Mesothelial cell of epicardium (in vitro differentiated cells): ENCODE measurements at places on chromosomes 16 and 17. TPM values are rescaled to one million over a fixed set of nuclear protein-coding genes. Genes with fewer than 3 reads are reported as not detected.

DNA sequence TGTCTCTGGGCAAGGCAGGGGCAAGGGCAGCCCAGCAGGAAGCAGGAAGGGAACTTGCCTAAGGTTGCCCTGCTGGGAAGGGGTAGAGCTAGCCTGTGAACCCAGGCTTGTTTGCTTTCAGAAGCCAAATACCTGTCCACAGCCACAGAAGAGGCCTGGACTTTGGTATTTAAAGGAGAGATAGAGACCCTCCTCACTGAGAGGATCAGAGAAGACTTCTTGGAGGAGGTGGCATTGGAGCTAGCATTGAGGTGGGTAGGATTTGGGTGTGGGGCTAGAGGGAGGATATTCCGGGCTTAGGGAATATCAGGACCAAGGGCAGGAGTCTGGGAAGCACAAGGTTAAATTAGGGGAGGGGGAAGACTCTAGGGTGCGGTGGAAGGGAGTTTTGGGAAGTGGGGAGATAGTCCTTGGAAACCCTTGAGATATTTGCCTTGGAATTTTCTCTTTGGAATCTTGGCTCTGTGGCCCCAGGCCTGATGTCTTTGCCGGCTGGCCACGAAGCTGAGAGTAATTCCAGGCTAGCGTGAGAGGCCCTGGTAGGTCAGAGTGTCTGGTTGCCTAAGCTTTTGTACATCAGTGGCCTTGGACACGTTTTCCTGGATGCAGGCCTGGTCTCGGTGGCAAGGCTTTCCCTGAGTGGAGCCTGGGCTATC is 13.1 kb upstream of the ETV4 start:
- H3K4me3 ChIP-seq = no peak overlapping the region
- H3K27ac ChIP-seq = no peak overlapping the region
- peaks cover 26% of the 10 kb centered on the region for H3K4me1 ChIP-seq
- peaks cover 30% of the 10 kb centered on the region for H3K27me3 ChIP-seq

- no peak for DNase-seq
- H3K36me3 ChIP-seq = peaks cover 41% of the 10 kb centered on the region
- H3K27ac ChIP-seq = no peak overlapping the region
- H3K4me1 ChIP-seq = no peaks in the 10 kb centered on the region
These were observed 32.1 kb upstream of the IL17C start for GRCh38 chr16:88606148-88606757.

GRCh38 chr17:66625311-66625767 is 209.6 kb upstream of the CACNG5 start:
- H3K36me3 ChIP-seq = no peaks in the 10 kb centered on the region
- H3K4me3 ChIP-seq = no peak overlapping the region
- no peak for DNase-seq
- H3K27me3 ChIP-seq = peaks cover 18% of the 10 kb centered on the region

- no peak overlapping the region for H3K4me3 ChIP-seq
- no peaks in the 10 kb centered on the region for H3K27me3 ChIP-seq
- H3K4me1 ChIP-seq = peaks cover 7% of the 10 kb centered on the region
- no peak for DNase-seq
These were observed 4.7 kb upstream of the RPL13 start for GRCh38 chr16:89555780-89556179.

GRCh38 chr17:57295526-57296023 is 39.3 kb downstream of the MSI2 start:
- H3K4me1 ChIP-seq = peaks cover 53% of the 10 kb centered on the region
- DNase-seq = no peak
- peak overlapping the region; percentile 97 for H3K27ac ChIP-seq

DNA sequence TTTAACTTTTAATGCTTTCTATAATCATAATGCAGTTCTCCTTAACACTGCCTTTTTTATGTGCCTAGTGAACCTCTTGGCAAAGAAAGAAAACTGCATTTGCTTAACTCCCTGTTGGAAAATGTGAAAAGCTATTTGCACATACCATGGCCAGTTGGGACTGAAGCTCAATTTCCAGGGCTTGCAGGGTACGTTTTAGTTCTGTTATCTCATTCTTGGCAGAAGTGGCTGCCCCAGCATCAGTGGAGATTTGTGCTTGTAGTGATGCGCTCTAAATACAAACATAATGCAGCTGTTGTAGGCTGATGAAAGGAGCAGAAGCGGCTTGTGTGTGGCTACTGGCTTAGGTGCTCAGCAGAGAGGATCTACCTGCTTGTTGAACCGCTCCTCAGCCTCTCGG is 3.7 kb downstream of the KRT24 start:
- peaks cover 59% of the 10 kb centered on the region for H3K4me1 ChIP-seq
- no peak for DNase-seq
- H3K27ac ChIP-seq = no peak overlapping the region
- no peak overlapping the region for H3K4me3 ChIP-seq

GRCh38 chr16:20918486-20919239 is 18.1 kb downstream of the LYRM1 start:
- H3K27me3 ChIP-seq = no peaks in the 10 kb centered on the region
- no peak overlapping the region for H3K27ac ChIP-seq
- peaks cover 18% of the 10 kb centered on the region for H3K36me3 ChIP-seq
- no peak overlapping the region for H3K4me3 ChIP-seq

GRCh38 chr17:72165867-72166439 is 45.1 kb downstream of the SOX9 start:
- H3K36me3 ChIP-seq = no peaks in the 10 kb centered on the region
- H3K4me1 ChIP-seq = peaks cover 2% of the 10 kb centered on the region
- H3K27me3 ChIP-seq = no peaks in the 10 kb centered on the region
- DNase-seq = no peak
- no peak overlapping the region for H3K4me3 ChIP-seq
- no peak overlapping the region for H3K27ac ChIP-seq

- peaks cover 4% of the 10 kb centered on the region for H3K27me3 ChIP-seq
- no peak for DNase-seq
- no peaks in the 10 kb centered on the region for H3K4me1 ChIP-seq
- H3K4me3 ChIP-seq = no peak overlapping the region
- no peaks in the 10 kb centered on the region for H3K36me3 ChIP-seq
- no peak overlapping the region for H3K27ac ChIP-seq
These were observed 19.4 kb upstream of the SSTR5 start for GRCh38 chr16:1053121-1053521.

DNA sequence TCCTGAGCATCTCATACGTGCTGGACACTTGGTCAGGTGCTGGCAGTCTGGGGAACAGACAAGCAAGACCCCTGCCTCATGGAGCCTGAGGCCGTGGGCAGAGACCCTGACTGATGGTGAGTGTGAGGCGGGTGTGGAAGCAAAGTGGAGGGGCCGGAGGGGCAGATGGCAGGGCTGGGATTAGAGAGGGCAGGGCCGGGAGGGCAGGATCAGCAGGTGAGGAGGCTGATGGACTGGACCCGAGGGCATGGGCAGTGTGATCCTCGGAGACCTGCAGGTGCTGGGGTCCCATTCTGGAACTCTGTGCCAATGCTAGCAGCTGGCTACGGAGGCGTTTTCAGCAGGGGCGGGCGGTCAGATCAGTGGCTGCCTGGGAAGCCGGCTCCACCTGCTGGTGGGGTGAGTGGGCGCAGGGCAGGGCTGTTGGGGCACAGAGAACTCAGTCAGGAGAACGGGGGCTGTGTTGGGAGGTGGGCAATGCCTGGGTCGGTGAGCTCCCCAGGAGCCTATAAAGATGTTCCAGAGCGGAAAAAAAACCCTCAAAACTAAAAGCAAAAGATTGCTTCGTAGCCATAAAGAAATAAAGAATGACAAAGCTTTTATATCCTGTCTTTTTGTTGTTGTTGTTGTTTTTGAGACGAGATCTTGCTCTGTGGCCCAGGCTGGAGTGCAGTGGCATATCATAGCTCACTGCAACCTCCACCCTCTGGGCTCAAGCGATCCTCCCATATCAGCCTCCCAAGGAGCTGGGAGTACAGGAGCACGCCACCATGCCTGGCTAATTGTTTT is 8.9 kb upstream of the C16orf74 start:
- no peak overlapping the region for H3K4me3 ChIP-seq
- H3K27me3 ChIP-seq = peaks cover 25% of the 10 kb centered on the region
- no peak for DNase-seq
- H3K4me1 ChIP-seq = no peaks in the 10 kb centered on the region
- no peak overlapping the region for H3K27ac ChIP-seq

DNA sequence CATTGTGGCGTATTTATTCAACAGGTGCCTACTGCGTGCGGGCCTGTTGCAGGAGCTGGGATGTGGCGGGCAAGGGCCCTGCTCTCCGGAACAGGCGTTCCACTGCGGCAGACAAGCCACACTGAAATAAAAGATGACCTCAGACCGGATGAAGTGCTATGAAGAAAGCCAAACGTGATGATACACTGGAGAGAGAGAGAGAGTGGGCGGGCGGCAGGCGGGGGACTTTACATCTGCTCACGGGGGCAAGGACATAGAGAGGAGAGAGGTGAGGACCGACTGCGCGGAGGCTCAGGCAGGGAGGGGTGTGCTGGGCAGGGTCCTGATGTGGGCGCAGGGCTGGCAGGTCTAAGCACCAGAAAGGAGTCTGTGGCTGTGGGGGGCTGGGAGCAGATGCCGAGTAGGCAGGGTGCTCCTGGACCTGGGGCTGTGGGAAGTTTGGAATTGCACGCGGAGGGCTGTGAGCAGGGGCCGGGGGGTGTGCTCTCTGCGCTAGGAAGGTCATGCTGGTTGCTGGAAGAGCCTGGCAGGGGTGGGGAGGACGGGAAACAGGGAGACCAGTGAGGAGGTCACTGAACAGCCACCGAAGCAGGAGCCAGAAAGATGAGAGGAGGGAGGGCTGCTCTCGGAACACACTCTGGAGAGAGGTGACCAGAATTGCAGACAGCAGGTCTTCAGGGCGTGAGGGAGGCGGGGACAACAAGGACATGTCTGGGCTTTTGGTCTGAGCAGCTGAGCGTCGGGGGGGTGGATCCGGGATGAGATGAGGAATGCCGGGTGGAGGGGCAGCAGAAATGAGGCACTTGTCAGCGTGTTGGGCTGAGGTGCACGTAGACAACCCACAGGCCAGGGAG is 9.9 kb downstream of the MXRA7 start:
- no peak for DNase-seq
- H3K4me3 ChIP-seq = peak overlapping the region; percentile 50
- no peaks in the 10 kb centered on the region for H3K36me3 ChIP-seq
- H3K27me3 ChIP-seq = no peaks in the 10 kb centered on the region
- H3K4me1 ChIP-seq = peaks cover 39% of the 10 kb centered on the region

DNA sequence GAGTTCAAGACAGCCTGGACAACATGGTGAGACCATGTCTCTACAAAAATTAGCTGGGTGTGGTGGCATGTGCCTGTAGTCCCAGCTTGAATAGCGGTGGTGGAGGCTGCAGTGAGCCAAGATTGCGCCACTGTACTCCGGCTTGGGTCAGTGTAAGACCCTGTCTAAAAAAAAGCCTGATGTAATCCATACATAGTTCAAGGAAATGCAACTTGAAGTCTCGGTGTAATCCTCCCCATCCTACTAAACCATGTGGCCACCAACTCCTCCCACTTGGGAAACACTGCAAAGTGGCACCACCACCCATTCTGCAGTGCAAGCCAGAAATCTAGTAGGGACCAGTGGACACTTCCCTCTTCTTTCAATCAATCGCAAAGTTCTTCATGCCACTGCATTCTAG is 5.4 kb upstream of the KPNB1 start:
- H3K27me3 ChIP-seq = no peaks in the 10 kb centered on the region
- H3K36me3 ChIP-seq = no peaks in the 10 kb centered on the region
- H3K4me1 ChIP-seq = peaks cover 6% of the 10 kb centered on the region
- H3K27ac ChIP-seq = no peak overlapping the region
- H3K4me3 ChIP-seq = no peak overlapping the region

DNA sequence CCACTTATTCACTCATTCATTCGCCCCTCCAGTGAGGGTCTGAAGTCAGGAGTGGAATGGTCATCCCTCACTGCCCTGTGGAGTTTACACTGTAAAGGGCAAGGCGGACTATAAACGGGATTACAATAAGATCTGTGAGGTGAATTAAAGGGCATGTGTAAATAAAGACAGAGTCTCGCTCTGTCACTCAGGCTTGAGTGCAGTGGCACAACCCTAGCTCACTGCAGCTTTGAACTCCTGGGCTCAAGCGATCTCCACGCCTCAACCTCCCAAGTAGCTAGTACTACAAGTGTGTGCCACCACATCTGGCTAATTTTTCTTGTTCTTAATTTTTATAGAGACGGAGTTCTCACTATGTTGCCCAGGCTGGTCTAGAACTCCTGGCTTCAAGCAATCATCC is 25.8 kb downstream of the GINS3 start:
- H3K27me3 ChIP-seq = peaks cover 5% of the 10 kb centered on the region
- no peak for DNase-seq
- H3K4me1 ChIP-seq = no peaks in the 10 kb centered on the region
- H3K4me3 ChIP-seq = no peak overlapping the region

- DNase-seq = no peak
- H3K27ac ChIP-seq = no peak overlapping the region
- no peaks in the 10 kb centered on the region for H3K27me3 ChIP-seq
- peaks cover 32% of the 10 kb centered on the region for H3K4me1 ChIP-seq
- H3K36me3 ChIP-seq = peaks cover 3% of the 10 kb centered on the region
These were observed 141.8 kb downstream of the PITPNC1 start for GRCh38 chr17:67518876-67519275.

- no peaks in the 10 kb centered on the region for H3K27me3 ChIP-seq
- H3K36me3 ChIP-seq = peaks cover 19% of the 10 kb centered on the region
- H3K4me3 ChIP-seq = no peak overlapping the region
- no peak overlapping the region for H3K27ac ChIP-seq
- no peak for DNase-seq
These were observed 27.9 kb downstream of the MBTD1 start for GRCh38 chr17:51231999-51232398.

DNA sequence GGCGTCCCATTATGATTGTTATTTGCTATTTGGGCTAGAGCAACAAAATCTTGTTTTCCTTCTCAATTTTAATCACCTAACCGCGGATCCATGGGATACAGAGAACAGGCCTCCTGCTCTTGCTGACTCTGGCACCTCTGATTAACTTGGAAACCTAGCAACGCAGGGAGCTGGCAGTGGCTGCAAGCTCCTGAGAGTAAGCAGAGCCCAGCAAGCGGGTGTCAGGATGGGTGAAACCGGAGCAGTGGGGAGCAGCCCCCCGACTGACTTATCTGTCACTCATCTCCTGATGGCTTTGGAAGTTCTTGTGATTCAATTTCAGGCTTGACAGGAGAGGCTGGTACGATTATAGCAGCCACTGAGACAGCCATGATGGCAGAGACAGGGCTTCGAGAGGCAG is 45.5 kb upstream of the CDC42EP4 start:
- DNase-seq = no peak
- H3K4me1 ChIP-seq = peaks cover 22% of the 10 kb centered on the region
- H3K4me3 ChIP-seq = no peak overlapping the region
- H3K27ac ChIP-seq = no peak overlapping the region
- H3K36me3 ChIP-seq = no peaks in the 10 kb centered on the region
- no peaks in the 10 kb centered on the region for H3K27me3 ChIP-seq

Gene SECTM1
- total RNA-seq = 5.8 to 7.0 TPM (median 7.0 TPM) in 3 replicates

Gene NEK8
- 5.2 to 7.6 TPM (median 5.9 TPM) in 3 replicates for total RNA-seq

Gene NPLOC4
- total RNA-seq = 93.3 to 102 TPM (median 94.5 TPM) in 3 replicates

Gene TBC1D3I
- total RNA-seq = 0.60 to 1.3 TPM (median 0.80 TPM) in 3 replicates

Gene LGALS9B
- total RNA-seq = not detected in 3 replicates

Gene TMEM98
- 205 to 216 TPM (median 206 TPM) in 3 replicates for total RNA-seq

Gene AGRP
- total RNA-seq = not detected in 3 replicates

Gene XYLT1
- total RNA-seq = 11.8 to 15.2 TPM (median 13.0 TPM) in 3 replicates

Gene C16orf90
- total RNA-seq = not detected in 3 replicates

Gene SPN
- 0.38 to 0.63 TPM (median 0.57 TPM) in 3 replicates for total RNA-seq

Gene TBKBP1
- total RNA-seq = 49.8 to 53.9 TPM (median 52.7 TPM) in 3 replicates

Gene PRSS27
- total RNA-seq = 7.5 to 7.7 TPM (median 7.6 TPM) in 3 replicates
